Right atrium auricular region (tissue), 2 donors: ENCODE measurements at places on chromosomes 2 and 18.

- no peak for DNase-seq
Observed at GRCh38 chr2:154974041-154974440, 275.5 kb downstream of the KCNJ3 start.

DNA sequence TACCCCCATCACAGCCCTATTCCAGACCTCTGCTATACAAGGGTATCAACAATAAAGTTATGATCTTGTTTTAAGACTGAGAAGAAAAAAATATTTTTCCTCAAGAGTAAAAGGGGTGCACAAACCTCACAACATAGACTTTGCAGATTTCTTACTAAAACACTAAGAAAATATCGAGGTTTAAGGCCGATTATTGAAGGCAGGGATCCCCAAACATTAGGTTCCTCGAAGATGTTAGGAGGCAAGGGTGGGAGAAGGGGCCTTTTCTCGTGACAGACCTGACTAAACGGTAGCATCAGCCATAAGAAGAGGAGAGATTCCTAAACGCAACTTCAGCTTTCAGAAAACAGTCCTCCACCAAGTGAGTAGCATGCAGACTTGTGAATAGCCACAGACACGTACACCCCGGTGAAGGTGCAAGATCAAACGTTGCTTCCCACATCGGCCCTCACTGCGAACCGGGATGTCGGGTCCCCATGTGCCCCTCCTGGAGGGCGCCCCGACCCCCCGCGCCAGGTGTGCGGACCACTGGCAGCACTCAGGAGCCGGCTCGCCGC, 678 bp downstream of the PIAS2 start:
- no peak for DNase-seq

DNA sequence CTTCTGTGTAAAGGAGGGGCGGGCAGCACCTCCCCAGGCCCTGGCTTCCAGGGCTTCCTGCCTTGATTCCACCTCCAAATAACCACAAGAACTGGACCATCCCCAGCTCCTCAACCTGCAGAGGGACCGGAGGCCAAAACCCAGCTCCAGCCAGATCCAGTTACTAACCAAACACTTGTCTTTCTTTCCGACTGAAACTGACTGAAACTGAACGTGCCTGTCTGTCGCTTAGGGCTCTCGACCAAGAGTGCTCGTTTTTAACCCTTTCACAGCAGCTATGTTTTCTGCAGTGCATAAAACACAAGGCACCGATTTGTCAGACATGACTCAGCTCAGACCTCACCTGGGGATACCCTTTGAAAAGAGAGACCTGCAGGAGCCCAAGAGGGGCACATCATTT, 249.9 kb upstream of the SIX2 start:
- no peak for DNase-seq

DNA sequence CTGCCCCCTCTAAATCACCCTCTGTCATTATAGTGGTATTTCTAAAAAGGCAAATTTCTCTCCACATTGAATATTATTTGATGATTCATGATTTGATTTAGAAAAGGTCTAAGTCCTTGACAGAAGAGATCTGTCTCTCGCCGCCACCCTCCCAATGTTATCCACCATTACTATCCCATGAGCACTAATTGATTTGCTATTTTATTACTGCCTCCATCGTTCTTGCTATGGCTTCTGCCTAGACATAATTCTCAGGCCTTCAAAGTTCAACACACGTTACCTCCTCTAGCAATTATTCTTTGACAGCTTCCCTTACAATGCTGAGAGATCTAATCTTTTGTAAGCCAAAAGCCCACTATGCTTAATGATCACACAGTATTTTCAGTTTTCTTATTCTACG, 507.0 kb upstream of the CHAC2 start:
- DNase-seq = no peak

DNA sequence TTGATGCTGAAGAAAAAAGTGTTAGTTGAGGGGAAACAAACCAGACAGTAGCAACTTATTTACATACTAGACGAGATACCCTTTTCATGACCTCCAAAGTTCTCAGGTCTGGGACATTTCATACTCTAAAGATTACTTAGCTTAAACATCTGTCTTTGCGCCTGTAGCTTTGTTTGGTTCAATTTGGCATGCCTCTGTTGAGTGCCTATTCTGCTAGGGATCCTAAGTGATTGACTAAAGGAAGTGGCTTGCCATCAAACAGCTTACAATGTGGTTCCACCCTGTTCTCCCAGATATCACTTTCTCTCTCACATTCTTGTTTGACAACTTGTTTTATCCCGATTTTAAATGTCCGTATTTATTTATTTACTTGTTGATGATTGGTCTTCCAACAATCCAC, 488.8 kb downstream of the PARD3B start:
- DNase-seq = no peak

DNA sequence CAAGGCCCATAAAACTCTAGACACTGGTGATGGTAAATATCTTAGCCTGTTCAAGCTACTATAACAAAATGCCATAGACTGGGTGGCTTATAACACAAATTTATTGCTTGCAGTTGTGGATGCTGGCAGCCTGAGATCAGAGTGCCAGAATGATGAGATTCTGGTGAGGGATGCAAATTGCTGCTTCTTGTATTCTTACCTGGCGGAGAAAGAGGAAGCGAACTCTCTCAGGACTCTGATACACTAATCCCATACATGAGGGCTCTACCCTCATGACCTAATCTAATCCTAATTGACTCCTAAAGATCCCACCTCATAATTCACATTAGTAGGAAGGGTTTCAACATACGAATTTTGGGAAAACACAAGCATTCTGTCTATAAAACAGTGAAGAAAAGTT, 4.6 kb upstream of the IER3IP1 start:
- no peak for DNase-seq

- DNase-seq = no peak
Observed at GRCh38 chr18:44693030-44693784, 12.5 kb downstream of the SETBP1 start.

DNA sequence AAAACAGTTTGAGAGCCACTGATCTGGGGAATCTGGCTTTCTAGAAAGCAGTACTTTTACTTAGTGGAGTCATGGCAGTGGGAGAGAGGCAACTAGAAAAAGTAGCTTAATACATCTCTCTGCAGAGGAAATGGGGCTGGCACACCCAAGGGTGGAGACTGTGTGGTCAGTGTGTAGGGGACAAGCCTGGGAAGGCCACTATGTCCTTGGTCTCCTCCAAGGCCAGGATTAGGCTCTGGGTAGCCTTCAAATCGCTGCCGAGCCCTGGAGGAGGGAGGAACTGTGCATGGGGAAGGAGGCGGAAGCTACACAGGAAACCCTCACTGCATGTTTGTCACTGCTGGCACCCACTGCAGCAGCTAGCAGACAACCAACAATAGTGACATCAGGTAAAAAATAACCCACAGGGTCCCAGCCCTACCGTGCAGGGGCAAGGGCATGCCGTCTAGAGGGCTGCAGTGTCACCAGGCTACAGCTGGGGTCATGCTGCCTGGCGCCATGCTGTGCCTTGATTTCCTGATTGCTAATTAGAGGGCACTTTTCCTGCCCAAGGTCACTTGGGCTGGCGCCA, 34.8 kb downstream of the LBH start:
- no peak for DNase-seq

- DNase-seq = no peak
Observed at GRCh38 chr2:24339856-24340262, 20.5 kb downstream of the ITSN2 start.

DNA sequence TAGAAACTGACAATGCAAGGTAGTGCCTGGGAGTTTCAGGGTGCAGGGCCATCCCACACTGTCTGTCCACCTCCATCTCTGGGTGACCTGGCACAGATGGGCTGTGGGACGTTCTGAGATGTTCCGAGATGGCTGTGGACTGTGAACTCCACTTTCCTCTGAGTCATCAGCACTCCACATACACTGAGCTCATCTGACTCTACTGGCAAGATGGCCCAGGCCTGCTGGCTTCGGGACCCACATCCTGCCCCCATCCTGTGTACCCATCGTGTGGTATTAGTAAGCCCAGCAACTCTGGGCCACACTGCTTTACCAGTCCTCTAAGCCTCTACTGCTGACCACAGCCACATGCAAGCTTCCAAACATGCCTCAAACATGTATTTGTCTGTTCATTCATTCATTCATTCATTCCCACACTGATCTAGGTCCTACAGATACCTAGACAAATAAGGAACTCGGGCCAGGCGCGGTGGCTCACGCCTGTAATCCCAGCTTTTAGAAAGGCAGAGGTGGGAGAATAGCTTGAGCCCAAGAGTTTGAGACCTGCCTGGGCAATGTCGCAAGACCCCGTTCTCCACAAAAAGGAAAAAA, 124.8 kb upstream of the CXCR4 start:
- DNase-seq = no peak

DNA sequence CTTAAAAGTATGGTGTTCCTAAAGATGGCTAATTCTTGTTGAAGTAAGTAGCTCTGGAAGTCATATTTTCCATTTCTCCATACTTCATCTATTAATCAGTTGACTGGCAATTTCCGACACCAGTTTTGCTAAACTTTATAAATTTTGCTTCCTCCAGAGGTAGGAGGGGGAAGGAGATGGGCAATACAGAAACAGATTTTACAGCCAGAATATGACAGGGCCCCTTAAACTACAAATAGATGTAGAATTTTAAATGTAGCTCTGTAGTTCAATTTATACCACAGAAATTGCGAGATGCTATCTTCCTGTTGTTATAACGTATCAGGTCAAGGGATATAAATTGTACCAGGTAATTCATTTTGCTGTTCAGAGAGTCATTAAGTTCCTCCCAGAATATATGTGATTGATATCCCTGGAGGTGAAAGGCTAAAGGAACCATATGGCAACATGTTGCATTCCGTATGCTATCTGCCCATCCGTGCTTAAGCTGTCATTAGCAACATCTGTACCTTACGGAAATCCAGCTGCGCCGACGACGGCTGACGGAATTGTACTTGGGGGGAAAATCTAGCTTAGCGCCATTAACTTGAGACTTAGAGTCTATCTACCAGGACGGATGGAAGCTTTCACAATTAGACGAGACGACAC, 8.4 kb upstream of the NR4A2 start:
- no peak for DNase-seq

DNA sequence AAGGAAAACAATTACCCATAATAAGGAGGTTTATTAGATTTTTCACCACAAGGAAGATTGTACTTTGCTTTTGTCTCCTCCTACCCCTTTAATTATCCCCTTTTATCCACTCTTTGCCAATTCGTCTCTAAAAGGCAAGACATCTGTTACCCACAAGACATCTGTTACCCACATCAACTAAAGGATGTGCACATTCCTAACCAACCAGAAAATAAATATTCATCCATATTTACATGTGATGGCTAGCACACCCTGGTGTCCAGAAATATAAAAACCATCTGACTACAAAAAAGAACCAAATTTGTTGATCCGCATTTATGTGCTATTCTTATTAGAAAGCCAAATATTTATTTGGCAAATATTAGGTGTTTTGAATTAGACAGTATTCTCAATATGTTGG, 35.7 kb downstream of the ACVR1C start:
- no peak for DNase-seq
